ENCODE measurements at places on chromosomes 5 and 9.

DNA sequence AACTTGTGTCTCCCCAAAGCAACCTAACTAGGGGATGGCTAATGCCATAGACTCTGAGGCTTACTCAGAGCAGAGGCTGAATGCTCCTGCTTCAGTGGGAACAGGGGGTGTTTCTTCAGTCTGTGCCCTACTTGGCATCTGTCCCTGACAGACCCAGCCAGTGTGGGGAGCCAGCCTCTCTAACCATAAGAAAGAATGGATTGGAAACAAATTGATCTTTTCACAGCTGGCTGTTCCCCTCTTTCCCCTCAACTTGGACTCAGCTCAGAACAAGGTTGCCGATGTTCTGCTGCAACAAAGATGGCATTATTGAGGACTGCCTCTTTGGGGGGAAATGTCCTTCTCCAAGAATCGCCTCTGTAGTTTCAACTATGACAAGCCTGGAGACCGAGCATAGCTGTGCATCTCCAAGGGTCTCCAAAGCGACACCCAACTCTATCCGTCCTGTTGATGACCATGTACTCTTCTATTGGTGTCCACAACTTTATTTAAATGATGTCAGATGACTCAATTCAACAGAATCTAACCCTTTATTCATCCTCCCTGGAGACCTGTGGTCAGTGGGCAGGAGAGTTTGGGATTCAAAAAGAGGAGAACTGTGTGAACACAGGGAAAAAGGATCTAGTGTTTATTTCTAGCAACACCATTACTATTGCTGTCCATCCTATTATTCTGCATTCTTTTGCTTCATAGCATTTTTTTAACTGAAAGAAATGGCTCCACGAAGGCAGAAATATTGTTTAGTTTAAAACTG is 24.7 kb upstream of the TNC start:
- no peak for DNase-seq

- DNase-seq = no peak
Observed at GRCh38 chr5:8329773-8330172, 460.8 kb downstream of the MTRR start.

DNA sequence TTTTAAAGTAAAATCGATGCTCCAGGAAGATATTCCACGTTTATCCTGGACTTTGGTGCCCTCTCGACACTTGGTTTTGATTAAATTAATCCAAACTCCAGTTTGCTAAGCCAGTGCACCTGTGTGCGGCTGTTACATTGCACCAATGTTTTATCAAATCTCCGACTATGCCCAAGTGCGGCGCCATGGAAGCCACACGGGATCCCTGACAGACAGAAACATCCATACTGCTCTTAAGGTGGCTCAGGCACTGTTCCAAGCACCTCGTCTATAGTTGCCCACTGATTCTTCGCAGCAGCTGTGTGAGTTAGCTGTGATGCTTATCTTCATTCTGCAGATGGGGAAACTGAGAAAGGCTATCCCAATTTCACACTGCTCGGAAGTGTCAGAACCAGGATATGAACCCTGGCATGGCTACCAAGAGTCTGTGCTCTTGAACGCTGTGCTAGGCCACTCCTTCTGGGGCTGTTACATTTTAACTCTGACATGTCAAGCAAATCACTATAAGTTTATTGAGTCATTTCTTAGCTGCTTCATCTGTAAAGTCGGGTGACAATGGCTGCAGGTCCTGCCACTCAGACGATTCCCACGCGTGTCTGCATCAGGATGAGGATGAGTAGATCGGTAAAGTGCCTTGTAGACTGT is 113.0 kb downstream of the ADAMTS2 start:
- no peak for DNase-seq

DNA sequence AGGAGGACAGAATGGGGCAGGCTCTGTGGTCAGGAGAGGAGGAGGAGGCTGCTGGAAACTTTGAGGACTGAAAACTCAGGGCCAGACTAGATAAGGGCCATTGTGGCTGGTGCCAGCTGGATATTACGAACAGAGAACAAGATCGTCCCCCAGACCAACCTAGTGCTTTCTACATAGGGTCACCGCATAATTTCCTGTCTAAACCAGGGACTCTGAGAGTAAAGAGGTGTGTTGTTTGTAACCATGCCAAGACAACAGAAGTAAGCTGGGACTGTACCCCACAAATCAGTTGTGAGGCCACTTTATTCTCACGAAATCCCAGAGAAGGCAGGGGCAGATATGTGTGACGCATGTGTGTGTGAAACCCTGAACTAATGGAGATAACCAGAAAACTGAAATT is 20.3 kb upstream of the GFPT2 start:
- no peak for DNase-seq

GRCh38 chr5:68454766-68455165 is 239.2 kb downstream of the PIK3R1 start:
- DNase-seq = no peak

All from stimulated activated CD8-positive, alpha-beta memory T cell treated with anti-CD3 and anti-CD28 coated beads, Interleukin-2, amount 100 ng/mL, for 1 hour (primary cell).